T-helper 17 cell (primary cell): ENCODE measurements at places on chromosomes 7 and 10. TPM values are rescaled to one million over a fixed set of nuclear protein-coding genes. Genes with fewer than 3 reads are reported as not detected.

DNA sequence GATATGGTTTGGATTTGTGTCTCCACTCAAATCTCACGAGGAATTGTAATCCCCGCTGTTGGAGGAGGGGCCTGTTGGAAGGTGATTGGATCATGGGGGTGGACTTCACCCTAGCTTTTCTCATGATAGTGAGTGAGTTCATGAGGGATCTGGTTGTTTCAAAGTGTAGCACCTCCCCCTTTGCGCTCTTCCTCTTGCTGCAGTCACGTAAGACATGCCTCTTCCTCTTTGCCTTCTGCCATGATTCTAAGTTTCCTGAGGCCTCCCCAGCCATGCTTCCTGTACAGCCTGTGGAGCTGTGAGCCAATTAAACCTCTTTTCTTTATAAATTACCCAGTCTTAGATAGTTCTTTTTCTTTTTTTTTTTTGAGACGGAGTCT, 17.1 kb downstream of the CDNF start:
- DNase-seq: no peak

GRCh38 chr7:78018641-78019446, 220.3 kb downstream of the PHTF2 start:
- no peak for DNase-seq

GRCh38 chr7:100035876-100036275, 13.7 kb upstream of the ZSCAN21 start:
- no peak for DNase-seq

DNA sequence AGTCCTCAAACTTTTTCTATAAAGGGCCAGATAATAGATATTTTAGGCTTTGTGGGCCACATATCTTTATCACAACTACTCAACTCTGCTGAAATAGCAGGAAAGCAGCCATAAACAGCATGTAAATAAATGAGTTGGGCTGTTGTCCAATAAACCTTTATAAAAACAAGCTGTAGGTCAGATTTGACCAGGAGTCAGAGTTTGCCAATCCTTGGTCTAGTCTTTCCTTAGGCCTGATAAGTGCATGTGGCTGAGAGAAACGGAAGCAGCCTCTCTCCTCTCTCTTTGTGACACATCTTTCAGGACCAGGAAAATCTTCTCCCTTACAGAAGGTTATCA, 724.5 kb downstream of the GRID1 start:
- DNase-seq: no peak

GRCh38 chr7:74006451-74007241, 21.3 kb upstream of the ELN start:
- no peak for DNase-seq

DNA sequence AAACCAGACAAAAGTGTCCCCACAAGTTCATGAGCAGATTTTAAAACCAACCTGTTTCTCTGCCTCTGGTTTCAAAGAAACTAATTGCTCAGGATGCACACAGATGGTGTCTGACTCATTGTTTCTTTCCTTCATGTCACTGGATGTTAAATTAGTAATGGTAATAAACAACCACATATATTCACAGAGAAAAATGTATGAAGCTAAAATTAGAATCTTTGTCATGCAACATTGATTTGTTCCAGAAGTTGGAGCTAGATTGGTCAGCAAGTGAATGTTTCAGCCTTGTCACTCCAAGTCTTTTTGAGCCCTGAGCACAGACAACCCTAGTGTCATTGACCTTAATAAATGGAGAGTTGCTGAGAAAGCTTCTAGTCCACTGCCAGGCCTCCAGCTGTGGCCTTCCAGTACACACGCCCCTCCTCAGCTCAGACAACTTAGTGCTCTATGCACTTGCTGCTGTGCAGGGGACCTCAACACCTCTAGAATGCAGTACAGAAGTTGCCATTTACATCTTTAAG, 175.9 kb downstream of the CCDC71L start:
- no peak for DNase-seq

GRCh38 chr7:128770233-128770632, 5.4 kb downstream of the OPN1SW start:
- DNase-seq: no peak

GRCh38 chr10:51462076-51462779, 237.2 kb downstream of the CSTF2T start:
- DNase-seq: no peak

DNA sequence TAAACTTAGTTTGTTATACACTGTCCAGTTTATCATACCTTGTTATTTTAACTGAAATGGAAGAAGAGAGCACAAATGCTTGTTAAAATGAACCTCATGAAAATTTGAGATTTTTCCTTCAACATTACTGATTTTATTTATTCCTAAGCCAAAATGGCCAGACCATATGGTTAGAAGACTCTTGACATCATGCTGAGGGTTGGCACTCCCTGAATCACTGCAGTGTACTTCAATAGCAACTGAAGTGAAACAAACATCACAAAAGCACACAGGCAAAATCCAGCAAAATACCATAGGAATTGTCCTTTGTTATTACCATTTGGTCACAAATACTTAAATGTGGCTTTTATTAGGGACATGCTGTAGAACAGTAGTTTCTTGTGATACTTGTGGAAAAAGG, 347.8 kb downstream of the NXPH1 start:
- DNase-seq: no peak

- no peak for DNase-seq
Measured at GRCh38 chr10:42691361-42692120, 53.2 kb upstream of the ZNF33B start.

- DNase-seq: no peak
Measured at GRCh38 chr10:67722113-67722512, 26.1 kb upstream of the CTNNA3 start.

- no peak for DNase-seq
Measured at GRCh38 chr10:112091703-112092102, 91.9 kb downstream of the GPAM start.

GRCh38 chr7:140484951-140485499, 5.7 kb upstream of the MKRN1 start:
- no peak for DNase-seq

- DNase-seq: no peak
Measured at GRCh38 chr10:85601526-85601925, 765.1 kb downstream of the GRID1 start.

GRCh38 chr7:154438571-154439367, 386.6 kb downstream of the DPP6 start:
- no peak for DNase-seq

DNA sequence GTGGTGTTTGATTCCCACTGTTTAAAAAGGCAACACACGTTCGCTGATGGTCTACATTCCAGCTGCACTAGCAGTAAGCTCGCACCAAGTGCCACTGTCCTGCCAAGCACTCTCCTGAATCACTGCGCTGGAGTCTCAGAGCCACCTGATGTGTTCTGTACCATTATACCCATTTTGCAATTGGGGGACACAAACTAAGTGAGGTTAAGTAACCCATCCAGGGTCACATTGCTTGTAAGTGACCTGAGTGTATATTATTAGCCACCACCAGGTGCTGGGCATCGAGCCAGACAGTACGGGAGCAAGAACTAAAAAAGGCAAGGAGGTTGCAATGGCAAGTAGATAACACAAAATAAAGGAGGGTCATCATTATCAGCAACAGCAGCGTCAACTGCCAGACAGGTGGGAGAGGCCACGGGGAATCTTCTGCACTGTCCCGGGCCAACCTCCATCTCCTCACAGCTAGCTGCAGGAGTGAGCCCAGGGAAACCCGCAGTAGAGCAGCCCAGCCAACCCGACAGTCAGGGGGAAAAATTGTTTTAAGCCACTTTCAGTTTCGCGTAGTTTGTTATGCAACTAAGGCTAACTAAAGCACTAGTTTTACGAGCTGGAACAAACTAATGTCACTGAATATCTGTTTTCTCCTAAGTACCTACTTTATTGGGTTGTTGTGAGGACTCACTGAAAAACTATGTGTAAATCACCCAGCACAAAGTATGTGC, 712 bp upstream of the CPVL start:
- DNase-seq: no peak

- DNase-seq: no peak
Measured at GRCh38 chr7:77714195-77714594, 17.9 kb downstream of the RSBN1L start.

DNA sequence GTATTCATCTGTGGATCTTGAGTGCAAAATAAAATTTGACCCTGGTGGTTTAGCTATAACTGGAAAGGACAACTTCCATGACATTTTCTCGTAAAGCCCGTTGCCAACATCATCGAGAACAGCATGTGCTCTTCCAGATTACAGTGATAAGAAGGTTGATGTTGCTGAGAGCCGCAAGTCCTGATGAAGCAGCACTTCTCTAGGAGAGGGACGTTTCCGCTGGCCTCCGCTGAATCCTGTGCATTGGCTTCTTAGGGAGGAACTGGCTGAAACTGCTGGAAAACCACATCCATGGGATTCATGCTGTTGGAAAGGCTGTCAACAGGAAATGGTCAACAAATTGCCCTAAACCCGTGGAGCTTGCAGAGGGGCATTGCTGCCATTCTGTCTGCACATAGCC, 21.4 kb upstream of the ABCB5 start:
- no peak for DNase-seq

GRCh38 chr10:21130108-21130507, 233.0 kb upstream of the NEBL start:
- no peak for DNase-seq

- DNase-seq: peak; percentile 38
Measured at GRCh38 chr7:151795168-151795811, 81.6 kb downstream of the PRKAG2 start.

- no peak for DNase-seq
Measured at GRCh38 chr10:14635043-14635710, 139.5 kb downstream of the FAM107B start.

DNA sequence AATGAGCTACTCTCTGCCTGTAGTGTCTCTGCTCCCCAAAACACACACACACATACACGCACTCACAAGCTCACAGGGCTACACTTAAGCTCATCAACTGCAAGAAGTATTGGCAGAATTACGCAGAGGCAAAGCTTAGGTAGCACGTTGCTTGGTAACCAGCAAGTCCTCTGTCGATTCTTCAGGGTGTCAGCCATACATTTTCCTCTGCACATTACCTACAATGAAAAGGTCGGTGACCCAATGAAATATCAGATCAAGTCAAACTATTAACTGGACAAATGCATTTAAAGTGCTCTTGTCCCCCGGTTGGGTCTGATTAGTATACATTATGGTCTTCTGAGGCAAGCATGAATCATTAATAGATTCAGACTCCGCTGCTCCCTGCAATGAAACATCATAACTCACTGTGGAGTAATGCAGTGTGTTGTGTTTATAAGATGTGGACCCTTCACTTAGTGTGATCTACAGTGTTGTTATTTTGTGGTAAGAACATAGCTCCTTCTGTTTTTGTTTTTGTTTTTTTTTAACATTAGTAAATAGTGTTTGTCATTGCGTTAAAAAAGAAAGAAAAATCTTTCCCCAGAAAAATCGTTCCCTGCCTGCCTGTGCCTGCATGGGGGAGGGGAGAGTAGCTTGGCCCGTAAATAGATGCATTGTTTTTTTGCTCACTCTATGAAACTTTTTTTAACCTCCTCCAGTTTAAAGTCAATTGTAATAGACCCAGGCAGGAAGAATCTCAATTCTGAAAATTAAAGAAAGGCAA, 325.5 kb downstream of the SFMBT2 start:
- DNase-seq: no peak

DNA sequence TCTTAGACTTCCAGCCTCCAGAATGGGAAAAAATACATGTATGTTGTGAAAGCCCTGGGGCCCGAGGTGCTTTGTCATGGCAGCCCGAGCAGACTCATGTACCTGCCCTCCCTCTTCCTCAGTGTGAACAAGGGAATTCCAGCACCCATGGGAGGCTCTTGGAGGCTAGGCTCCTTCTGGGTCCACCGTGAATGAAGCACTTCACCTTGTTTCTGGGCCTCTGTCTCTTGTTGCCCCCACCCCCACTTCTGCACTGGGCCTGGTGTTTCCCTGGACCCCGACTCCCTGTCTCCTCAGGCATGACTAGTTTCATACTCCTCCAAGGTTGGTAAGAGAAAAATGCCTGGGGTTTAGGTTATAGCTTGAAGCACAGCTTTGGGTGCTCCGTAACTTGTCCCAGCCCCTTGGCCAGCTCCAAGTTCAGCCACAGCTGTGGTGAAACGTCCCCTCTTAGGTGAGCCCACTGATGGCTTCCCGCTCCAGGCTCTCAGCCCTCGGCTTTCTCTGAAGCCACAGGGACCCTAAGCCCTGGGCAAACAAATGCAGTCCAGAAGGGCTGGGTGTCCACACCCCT, 30.2 kb upstream of the ARHGAP22 start:
- DNase-seq: no peak

- no peak for DNase-seq
Measured at GRCh38 chr7:43112941-43113621, 634 bp downstream of the HECW1 start.

- DNase-seq: no peak
Measured at GRCh38 chr7:131509781-131510180, 46.6 kb downstream of the PODXL start.

DNA sequence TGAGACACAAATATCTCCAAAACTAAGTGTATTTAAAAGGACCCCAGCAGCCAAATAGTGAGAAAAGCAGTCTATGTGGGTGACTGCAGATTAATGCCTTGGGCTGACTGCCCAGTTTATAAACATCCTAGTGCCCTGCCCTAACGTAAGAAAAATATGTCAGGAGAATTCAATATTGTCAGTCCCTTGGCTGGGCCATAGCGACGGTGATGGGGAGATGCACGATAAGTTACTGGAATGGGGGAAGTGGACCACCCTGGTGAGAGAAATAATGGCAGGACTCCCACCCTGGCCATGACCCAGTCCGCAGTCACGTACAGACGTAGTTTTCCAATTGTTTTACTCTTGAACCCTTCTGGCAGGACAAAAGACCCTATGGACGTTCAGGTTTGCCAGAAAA, 48.0 kb downstream of the JCAD start:
- DNase-seq: no peak

DNA sequence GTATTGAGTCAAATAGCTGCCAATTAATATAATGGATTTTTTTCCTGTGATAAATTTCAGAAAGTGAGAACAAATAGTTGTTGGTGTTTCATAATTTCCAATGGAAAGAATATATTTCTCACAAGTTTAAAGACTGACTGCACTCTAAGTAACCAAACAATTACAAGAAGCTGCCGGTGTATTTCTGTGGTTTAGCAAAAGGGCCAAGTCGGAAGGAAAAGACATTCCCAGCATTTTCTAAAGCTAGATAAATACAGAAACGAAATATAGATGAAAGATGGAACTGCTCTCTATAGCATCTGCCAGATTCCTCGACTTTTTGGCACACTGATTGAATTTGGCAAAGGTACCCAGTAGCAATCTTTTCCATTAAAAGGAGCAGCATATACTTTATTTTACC, 92.7 kb upstream of the MKX start:
- no peak for DNase-seq

- no peak for DNase-seq
Measured at GRCh38 chr7:42137941-42138340, 99.1 kb downstream of the GLI3 start.

- no peak for DNase-seq
Measured at GRCh38 chr10:8539056-8539455, 484.6 kb downstream of the GATA3 start.

GIMAP6 gene
- total RNA-seq: 25.5 TPM

ABCB1 gene
- 32.5 TPM for total RNA-seq

GHRHR gene
- not detected for total RNA-seq

ZNF32 gene
- total RNA-seq: 19.2 TPM

TMEM225B gene
- 1.4 TPM for total RNA-seq

POP7 gene
- 12.4 TPM for total RNA-seq

ANLN gene
- total RNA-seq: 0.52 TPM

CCDC3 gene
- 0.99 TPM for total RNA-seq

CFAP43 gene
- total RNA-seq: not detected

GALNT17 gene
- not detected for total RNA-seq

SLC26A5 gene
- not detected for total RNA-seq

OPALIN gene
- not detected for total RNA-seq

TSPAN12 gene
- total RNA-seq: not detected
